ENCODE measurements at places on chromosomes 5 and 9. TPM values are rescaled to one million over a fixed set of nuclear protein-coding genes. Genes with fewer than 3 reads are reported as not detected.

The C9orf152 gene
- not detected for total RNA-seq

The OR1L1 gene
- not detected for total RNA-seq

The TAS2R1 gene
- not detected for total RNA-seq

The PCSK5 gene
- 12.5 TPM for total RNA-seq
